ENCODE measurements at places on chromosomes 5 and 9. TPM values are rescaled to one million over a fixed set of nuclear protein-coding genes. Genes with fewer than 3 reads are reported as not detected.

Gene TEK
- total RNA-seq = not detected

DNA sequence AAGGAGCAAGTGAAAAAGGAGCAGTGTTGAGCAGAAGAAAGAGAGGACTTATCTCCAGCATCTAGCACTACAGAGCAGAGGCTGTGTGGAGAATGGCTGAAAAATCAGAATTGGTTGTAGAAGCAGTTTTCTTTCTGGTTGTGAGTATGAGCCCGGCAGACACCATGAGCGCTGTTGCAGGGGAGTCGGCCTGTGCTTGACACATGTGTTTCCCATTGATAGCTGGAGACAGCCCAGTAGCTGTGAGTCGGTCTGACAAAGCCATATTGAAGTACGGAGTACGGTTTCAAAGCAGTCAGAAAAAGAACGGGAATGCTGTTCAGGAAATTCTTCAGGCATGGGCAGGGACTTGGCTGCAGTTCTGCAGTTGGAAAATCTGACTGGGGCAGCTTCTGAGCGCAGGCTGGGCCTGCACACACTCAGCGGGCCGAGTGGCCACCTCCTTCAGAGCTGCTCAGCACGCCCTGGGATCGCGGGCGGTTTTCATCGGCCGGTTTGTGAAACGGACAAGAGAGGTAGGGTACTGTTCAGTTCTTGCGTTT is at the start of gene SGCD:
TSS of gene SGCD (plus strand) at position 447 of the 542 bp plus-strand sequence.
- DNase-seq = no peak

DNA sequence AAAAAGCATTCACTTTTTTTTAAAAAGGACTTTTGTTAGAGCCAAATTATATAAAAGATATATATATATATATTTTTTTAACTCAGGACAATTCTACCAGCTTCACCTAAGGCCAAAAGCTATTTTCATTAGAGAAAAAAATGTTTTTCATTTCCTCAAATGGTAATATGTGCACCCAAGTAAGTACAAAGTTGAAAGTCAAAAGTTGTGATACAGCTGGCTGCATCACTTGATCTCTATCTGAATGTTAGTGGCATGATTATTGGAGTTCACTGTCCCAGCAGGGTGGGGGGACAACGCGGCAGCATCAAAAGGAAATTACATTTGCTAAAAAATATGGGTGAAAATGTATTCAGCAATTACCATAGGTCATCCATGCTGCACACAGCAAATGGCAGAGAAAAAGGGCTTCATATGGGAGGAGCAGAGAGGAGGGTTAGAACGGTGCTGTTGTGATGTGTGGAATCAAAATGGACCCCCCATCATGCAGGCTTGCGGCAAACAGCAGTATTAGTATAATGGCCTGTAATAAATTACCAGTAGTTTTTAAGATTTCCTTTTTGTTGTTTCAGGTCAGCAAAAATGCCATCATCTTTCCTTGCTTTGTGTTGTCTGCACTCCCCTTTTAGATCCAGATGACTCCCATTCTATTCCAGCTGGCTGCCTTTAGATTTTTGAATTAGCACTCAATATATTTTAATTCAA is 253.7 kb downstream of the MAT2B start:
- no peak for DNase-seq

GRCh38 chr5:128341056-128341455 is 197.0 kb downstream of the FBN2 start:
- DNase-seq = no peak

DNA sequence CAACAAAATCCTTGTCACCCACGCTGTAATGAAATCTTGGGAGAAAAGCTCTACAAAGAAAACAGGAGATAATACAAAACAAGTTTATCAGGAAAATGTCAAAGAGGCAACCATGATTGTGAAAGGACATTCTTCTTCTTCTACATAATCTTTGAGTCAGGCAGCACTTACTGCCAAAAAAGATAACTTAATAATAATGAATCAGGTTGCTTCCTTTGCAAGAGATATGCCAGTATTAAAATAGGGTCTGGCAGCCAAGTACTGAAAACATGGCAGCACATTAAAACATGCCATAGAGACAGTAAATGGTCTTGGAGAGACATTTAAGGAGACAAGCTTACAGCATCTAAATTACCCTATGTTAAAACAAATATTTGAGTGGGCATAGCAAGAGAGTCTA is 1573.4 kb downstream of the EFNA5 start:
- no peak for DNase-seq

GRCh38 chr5:72468024-72468423 is 39.2 kb downstream of the ZNF366 start:
- DNase-seq = peak; percentile 83

DNA sequence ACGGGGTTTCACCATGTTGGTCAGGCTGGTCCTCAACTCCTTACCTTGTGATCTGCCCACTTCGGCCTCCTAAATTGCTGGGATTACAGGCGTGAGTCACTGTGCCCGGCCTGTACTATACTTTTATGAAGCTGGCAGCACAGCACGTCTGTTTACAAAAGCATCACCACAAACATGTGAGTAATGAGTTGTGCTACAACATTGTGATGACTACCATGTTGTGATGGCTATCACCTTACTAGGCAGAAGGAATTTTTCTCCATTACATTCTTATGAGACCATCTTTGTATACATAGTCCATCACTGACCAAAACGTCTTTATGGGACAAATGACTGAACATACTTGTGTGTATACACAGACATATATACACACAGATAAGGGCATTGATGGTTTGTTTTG is 1019.0 kb downstream of the CDH18 start:
- peak; percentile 44 for DNase-seq

DNA sequence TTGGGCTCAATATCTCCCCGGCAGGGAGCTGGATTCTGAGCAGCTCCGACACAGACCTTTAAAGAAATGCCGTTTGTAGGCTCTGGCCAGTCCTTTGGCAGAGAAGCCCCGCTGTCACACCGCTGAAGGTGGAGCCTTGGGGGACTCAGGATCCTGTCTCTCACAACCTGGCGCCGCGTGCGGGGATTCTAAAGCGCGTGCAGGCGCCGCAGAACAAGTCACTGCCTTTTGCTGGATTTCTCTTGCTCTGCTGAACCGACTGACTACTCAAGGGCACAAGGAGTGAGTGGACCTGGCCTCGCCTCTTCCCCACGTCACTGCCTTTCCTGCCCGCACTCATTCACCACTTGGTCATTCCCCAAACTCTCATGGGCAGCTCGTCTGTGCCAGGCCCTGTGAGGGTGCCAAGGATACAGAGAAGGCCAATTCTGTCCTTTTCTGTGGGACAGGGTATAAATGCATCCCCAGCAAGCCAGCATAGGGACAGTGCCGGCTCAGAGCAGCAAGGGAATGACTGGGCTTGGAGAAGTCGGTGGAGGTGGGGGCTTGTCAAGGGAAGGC is 69.3 kb downstream of the CRB2 start:
- no peak for DNase-seq

GRCh38 chr9:30812821-30813220 is 1571.6 kb upstream of the ACO1 start:
- no peak for DNase-seq

Gene SUSD3
- total RNA-seq = 8.7 TPM

Gene CYSRT1
- 9.0 TPM for total RNA-seq

Data from PC-9 (cell line).